ENCODE measurements at places on chromosomes 3 and 15.
A peak's percentile ranks its signal among the peaks of the same experiment; 100 is the strongest.

DNA sequence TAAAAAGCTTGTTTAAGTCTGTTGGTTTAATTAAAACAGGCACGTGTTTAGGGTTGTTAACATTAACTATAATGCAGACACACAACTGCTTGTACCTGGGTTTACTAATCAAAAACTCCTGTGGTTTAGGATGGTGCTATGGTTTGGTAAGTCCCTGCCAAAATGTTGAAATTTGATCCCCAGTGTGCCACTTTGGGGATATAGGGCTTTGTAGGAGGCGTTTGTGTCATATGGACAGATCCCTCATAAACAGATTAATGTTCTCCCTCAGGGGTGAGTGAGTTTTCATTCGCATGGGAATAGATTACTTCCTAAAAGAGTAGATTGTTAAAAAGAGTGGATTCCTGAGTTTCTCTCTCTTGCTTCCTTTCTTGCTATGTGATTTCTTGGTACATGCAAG, 18.7 kb upstream of the GK5 start:
- DNase-seq, result no peak

DNA sequence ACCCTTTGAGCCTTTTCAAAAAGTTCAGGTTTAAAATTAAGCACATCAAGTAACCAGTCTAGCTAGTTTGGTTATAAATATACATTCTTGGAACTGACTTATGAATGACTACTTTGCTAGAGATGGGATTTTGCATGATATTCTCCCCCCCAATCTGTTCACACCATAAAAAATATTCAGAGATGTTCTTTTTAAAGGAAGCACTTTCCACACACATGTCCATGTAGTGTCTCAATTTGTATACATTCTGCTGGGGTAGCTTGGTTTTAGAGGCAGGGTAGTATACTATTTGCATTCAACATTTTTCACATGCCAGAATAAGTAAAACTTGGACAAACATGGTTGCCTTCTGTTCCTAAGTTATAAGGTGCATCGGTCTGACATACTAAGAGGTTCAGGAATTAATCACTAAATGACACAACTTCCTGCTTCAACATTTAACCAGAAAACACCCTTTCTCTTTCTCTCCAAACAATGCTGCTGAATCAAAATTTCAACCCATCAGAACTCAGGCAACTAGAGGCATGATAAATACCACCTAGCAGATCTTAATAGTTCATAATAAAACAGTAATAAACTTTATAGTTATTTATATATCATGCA, 57.0 kb downstream of the SUMF1 start:
- peak; percentile 56 for DNase-seq

DNA sequence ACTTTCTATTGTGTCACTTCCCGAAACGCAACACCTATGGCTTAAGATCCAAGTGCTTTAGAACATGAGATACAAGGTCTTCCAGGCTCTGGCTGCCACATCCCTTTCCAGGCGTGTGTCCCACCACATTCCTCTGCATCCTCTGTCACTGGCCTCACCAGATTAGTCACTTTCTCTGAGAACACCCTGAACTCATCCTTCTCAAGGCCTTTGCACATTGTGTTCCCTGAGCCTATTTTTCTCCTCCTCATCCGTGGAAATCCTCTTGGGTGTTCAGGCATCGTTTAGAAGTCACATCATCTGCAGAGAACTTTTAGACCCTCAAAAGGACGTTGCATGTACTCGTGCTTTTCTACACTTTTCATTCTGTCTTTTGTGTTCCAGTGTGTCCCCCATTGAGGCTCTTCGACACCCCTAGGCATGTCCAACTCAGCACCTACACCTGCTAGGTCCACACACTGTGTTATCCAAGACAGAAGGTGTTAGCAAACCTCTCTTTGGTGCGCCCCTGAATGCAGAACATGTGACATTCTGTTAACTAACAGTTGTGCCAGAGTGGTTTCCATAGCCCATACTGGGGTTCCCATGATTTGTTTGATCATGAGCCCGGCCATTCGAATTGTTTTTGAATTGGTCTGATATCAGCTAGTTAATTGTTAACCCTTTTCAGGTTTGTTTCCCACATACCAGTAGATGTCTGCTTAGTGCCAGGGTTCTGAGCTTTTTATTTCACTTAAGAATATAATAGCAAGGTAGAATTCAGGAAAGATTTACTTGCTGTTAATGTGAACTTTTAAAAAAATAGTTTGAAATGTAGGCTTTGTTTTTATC, 67.2 kb downstream of the LPP start:
- peak; percentile 15 for DNase-seq

GRCh38 chr15:88843334-88843733, 40.1 kb downstream of the ACAN start:
- DNase-seq, result no peak

DNA sequence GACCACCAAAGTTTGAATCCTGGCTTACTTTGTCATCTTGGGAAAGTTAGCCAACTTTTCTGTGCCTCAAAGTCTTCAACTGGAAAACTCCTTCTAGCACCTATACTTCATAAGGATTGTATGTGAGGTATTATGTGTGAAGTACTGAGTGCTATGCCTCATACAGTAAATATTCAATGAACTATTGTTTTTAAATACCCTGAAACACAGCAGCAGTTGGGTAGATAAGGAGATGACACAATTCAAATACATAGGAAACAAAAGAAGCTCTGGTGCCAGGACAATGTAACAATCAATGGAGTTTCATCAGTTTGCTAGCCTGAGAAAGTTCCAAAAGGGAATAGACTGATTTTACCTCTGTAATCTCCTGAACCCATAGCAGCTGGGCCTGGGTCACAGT, 43.3 kb downstream of the TUBGCP4 start:
- no peak for DNase-seq

GRCh38 chr15:70477750-70478250, 285.6 kb downstream of the UACA start:
- DNase-seq, result no peak

DNA sequence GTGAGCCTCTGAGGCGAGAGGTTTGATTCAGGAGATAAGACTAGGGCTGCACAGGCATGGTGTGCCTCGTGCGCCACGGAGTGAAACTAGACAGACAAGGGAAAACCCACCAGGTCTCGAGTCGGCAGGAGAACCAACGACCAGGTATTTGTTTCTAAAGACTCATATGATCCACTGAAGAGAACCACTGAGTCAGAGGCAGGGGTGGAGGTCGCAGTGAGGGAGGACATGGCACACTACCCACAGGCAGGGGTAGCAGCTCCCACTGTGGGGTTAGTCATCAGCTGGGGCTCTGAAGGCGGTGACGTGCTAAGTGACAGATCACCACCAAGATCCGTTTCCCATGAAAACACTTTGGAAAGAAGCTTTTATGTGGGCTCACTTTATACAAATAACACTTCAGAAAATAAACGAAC, 45.7 kb downstream of the CHSY1 start:
- DNase-seq, result peak; percentile 49

DNA sequence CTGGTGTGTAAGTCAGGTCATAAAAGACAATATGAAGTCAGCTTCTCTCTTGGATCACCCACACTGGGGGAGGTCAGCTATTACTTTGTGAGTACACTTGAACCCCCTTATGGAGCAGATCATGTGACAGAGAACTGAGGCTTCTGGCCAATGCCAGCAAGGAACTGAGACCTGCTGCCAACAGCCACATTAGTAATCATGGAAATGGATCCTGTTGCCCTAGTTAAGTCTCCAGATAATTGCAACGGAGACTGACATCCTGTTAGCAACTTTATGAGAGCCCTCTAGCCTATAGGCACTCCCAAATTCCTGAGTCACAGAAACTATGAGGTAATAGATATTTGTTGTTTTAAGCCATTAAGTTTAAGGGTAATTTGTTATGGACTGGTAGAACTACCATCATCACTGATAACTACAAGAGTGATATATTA, 110.4 kb upstream of the GMNC start:
- DNase-seq, result peak; percentile 80

GRCh38 chr15:72155003-72155621, 36.9 kb downstream of the SENP8 start:
- peak; percentile 83 for DNase-seq

DNA sequence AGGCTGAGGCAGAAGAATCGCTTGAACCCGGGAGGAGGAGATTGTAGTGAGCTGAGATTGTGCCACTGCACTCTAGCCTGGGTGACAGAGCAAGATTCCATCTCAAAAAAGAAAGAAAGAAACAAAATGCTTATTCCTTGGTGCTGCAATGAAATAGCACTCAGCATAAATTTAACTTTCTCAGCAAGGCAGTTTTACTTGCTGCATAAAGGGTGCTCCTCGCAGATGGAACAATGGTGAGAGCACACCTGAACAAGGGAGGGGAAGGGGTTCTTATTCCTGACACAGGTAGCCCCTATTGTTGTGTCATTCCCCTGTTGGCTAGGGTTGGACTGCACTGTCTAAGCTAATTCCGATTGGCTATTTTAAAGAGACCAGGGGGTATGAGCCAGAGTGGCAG, 17.1 kb downstream of the PAK2 start:
- no peak for DNase-seq

- DNase-seq, result no peak
Measured at GRCh38 chr3:122502139-122502538, 12.6 kb downstream of the KPNA1 start.

DNA sequence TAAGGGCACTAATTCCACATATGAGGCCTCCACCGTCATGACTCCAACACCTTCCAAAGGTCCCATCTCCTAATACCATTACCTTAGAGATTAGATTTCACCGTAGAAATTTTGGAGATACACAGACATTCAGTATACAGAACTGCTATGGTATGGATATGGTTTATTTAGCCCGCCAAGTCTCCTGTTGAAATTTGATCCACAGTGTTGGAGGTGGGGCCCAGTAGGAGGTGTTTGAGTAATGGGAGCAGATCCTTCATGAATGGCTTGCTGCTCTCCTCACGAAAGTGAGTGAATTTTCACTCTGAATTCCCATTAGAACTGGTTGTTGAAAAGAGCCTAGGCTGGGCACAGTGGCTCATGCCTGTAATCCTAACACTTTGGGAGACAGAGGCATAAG, 7.4 kb downstream of the MKRN3 start:
- no peak for DNase-seq

DNA sequence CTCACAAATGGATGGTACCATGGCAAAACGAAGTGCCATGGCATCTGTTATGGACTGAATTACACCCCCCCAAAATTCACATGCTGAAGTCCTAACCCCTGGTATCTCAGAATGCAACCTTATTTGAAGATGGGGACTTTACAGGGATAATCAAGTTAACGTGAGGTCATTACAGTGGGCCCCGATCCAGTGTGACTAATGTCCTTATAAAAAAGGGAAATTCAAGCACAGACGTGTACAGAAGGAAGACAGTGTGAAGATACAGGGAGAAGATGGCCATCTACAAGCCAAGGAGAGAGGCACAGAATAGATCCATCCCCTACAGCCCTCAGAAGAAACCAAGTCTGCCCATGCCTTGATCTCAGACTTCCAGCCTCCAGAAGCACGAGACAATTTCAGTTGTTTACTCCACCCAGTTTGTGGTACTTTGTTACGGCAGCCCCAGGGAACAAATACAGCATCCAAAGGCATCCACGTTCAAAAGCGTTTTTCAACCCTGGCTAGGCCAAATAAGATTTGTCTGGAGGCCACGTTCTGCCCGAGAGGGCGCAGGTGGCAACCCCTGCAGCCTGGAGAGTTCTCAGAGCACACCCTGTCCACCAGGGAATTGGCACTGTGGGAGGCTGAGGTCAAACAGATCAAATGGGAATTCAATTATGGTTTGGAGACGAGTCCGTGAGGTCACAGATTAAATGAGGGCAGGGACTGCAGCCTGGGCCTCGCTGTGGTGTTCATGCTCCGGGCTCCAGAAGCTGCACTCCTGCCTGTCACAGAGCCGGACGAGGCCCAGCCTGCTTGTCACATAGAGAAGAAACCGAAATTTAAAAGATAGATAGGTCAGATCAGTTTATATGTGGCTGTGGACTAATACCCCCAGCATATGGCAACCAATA, 494.8 kb downstream of the SHQ1 start:
- peak; percentile 57 for DNase-seq

GRCh38 chr15:56587686-56588085, 122.7 kb upstream of the MNS1 start:
- no peak for DNase-seq

DNA sequence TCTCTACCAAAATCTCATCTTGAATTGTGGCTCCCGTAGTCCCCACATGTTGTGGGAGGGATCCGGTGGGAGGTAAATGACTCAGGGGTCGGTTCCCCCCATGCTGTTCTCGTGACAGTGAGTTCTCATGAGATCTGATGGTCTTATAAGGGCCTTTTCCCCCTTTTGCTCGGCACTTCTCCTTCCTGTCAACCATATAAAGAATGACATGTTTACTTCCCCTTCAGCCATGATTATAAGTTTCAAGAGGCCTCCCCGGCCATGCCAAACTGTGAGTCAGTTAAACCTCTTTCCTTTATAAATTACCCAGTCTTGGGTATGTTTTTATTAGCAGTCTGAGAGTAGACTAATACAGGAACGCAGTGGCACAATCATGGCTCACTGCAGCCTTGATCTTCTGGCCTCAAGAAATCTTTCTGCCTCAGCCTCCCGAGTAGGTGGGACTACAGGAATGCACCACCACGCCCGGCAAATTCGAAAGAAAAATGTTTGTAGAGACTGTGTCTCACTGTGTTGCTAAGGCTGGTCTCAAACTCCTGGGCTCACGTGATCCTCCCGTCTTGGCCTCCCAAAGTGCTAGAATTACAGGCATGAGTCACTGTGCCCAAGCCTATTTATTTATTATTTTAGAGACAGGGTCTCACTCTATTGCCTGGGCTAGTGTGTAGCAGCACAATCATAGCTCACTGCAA, 101.0 kb downstream of the ATP10A start:
- DNase-seq, result no peak

DNA sequence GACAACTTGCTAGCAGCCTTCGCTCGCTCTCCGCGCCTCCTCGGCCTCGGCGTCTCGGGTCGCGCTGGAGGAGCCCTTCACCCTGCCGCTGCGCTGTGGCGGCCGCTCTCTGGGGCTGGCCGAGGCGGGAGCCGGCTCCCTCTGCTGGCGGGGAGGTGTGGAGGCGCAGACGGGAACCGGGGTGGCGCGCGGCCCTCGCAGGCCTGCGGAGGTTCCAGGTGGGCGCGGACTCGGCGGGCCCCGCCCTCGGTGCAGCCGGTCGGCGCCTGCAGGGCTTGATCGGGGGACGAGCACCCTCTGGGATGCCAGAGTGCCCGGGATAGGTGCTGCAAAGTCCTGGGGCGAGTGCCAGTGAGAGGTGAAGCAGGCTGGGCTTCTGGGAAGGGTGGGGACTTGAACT, 989.9 kb downstream of the ROBO2 start:
- DNase-seq, result no peak

DNA sequence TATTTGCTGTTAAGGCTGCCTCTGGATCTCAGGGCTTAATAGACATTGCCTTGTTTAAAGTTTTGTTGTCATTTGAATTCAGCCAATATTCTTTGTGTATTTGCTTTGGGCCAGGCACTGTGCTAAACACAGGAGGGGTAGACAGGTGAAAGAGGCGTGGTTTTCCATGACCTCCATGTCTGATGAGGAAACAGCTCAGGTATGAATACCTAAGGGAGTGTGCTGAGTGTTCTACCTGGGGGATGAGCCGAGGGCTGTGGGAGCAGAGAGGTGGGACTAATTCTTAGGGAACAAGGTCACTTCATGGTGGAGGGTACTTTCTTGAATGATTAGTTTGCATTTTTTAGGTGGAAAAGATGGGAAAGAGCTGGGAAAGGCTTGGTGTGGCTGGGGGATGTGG, 108.2 kb downstream of the THSD4 start:
- DNase-seq, result peak; percentile 61

GRCh38 chr3:25090698-25091453, 337.2 kb upstream of the RARB start:
- no peak for DNase-seq
